CD4-positive, alpha-beta T cell treated with Interleukin-4 for 4 hours (primary cell): ENCODE measurements at places on chromosomes 7 and 10.

GRCh38 chr7:123751821-123752220, 3.0 kb upstream of the WASL start:
- no peak for DNase-seq

- DNase-seq = peak; percentile 24
Measured at GRCh38 chr7:142391191-142391992, 133.5 kb upstream of the PRSS58 start.

- no peak for DNase-seq
Measured at GRCh38 chr10:7625836-7626235, 40.9 kb downstream of the ITIH5 start.

- DNase-seq = no peak
Measured at GRCh38 chr10:96093948-96094347, 36.1 kb upstream of the ZNF518A start.

GRCh38 chr7:140521421-140521820, 42.1 kb upstream of the MKRN1 start:
- DNase-seq = no peak

GRCh38 chr7:123755338-123755737, 6.5 kb upstream of the WASL start:
- DNase-seq = no peak

DNA sequence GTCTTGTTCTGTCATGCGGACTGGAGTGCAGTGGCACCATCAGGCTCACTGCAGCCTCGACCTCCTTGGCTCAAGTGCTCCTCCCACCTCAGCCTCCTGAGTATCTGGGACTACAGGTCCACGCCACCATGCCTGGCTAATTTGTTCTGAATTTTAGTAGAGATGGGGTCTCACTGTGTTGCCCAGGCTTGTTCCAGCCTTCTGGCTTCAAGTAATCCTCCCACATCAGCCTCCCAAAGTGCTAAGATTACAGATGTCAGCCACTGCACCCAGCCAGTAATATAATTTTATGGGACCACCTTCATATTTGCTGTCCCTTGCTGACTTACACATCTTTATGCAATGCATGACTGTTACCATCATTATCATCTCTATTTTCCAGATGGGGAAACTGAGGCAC, 1.5 kb upstream of the HSPB1 start:
- no peak for DNase-seq

GRCh38 chr10:60384011-60384410, 5.7 kb downstream of the ANK3 start:
- DNase-seq = no peak

- DNase-seq = no peak
Measured at GRCh38 chr7:2162959-2163358, 69.8 kb downstream of the MAD1L1 start.

- DNase-seq = no peak
Measured at GRCh38 chr10:88858491-88858890, 6.8 kb upstream of the ANKRD22 start.

- DNase-seq = no peak
Measured at GRCh38 chr10:104666106-104666505, 25.0 kb downstream of the SORCS3 start.

GRCh38 chr7:132080467-132080866, 495.8 kb downstream of the PLXNA4 start:
- DNase-seq = no peak

- DNase-seq = no peak
Measured at GRCh38 chr7:99090771-99091542, 53.0 kb downstream of the SMURF1 start.

GRCh38 chr7:151769188-151769821, 107.6 kb downstream of the PRKAG2 start:
- peak; percentile 67 for DNase-seq

DNA sequence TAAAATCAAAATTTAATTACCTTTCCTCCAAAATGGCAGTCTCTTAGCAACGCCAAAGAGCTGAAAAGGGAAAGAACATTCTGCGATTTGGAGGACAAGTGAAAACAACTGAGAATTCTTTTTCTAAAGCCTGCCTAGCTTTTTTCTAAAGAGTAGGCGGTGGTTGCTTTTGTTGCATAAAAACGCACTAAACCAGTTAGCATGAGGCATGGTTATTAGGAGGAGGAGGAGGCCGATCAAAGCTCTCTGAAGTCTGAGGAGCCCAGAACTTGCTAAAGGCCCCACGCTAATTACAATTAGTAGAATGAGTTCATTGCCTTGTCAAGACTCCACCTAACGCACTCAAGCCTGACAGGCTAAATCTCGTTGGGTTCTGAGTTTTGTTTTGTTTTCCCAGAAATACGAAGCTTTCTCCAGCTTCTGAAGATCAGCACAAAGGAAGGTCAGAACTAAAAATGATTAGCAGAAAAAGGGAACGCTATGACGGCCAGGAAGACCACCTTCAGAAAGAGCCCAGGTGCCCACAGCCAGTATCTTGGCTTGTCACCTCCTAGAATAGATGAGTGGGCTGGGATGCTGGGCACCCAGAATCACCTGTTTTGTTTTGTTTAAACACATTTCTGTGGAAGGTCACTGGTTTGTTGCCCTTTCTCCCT, 72.0 kb downstream of the FGFR2 start:
- no peak for DNase-seq

DNA sequence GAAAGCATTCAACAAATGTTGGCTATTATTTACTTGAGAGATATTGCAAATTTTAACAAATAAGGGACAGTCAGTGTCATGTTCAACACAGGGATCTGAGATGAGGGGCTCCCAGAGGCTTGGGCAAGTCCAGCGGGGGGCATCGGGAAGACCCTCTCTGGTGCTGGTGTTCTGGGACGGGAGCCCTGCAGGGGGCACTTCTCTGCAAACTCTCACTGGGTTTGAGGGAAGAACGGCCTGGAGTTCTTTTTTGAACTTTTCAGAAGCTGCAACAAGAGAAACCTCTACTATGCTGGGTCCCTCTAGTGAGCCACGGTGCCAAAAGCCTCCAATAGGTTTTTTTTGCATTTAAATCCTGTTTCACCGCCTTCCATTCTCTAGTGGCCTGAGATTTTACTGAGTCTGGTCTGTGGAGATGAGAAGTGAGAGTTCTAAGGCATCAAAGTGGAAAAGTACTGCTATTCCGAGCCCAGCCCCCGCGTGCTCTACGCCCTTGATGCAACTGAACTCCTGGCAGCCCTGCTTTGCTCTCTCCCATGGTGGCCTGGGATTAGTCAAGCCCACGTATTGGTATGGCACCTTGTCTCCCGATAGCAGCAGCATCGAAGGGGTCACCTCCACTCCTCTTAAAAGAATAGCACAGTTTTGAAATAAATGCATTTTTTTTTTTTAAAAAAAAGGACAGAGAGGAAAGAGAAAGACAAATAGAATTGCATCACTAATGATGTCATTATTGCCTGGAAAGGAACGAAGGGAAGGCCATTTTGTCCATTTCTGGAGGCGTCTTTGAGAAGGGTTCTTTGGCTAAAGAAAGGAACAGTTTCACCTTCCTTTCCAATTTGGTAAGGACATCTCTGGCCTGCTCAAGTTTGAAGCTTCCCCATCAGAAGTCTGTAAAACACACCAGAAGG, 43.5 kb downstream of the CLEC2L start:
- no peak for DNase-seq

DNA sequence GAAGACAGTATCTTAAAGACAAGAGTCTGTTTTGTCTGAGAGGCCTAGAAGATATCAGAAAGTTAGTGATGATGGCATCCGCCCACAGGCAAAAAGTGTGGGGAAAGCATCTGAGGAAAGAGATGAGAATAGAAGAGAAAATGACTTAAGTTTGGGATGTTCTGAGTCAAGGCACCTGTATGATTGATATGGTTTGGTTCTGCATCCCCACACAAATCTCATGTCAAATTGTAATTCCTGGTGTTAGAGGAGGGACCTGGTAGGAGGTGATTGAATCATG, 568.2 kb upstream of the MGMT start:
- no peak for DNase-seq

- no peak for DNase-seq
Measured at GRCh38 chr10:12484002-12484918, 134.9 kb downstream of the CAMK1D start.

DNA sequence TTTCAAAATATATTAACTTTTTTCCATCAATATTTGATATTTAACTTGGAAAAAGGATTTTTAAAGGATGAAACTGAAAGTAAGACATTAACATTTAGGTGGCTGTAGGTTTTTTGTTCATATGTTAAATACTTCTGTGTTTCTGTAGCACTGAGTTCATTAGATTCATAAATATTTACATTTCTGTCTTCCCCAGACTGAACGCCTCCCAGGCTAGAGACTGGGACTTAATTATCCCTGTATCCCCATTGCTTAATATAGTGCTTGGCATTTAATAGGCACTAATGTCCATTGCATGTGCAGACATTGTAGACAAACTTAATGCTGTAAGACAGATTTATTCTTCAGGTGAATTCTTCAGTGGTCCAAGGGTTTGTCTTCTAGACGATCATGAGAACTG, 7.4 kb downstream of the PTPN12 start:
- DNase-seq = no peak

DNA sequence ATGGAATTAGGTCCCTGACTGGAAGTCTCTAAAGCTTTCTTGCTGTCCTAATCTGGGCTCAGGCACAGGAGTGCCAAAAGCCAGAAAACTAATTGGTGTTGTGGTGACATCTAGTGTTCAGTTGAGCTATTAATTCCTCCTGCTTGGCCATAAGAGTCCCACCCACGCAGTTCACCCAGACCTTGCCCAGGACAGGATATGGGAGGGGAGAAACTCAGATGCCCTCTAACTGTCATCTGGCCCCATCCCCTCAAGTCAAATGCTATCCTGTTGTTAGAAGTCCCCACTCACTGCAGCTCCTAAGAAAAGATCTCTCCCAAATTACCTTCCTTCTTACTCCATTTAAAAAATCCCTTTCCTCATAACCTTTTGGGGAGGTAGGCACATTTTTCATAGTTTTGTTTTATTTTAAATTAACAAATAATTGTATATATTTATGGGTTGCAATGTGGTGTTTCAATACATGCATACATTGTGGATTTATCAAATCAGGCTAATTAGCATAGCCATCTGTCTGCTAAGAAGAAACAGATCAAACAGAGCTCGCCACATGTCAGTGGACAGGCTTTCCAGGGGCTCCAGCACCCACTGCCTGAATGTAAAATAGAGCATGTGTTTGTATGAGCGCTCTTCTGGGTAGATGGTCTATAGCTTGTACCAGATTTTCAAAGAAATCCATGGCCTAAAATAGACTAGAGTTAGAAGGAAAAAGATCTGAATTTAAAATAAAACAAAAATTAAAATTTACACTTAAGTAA, 84.0 kb downstream of the GSAP start:
- peak; percentile 71 for DNase-seq

- DNase-seq = no peak
Measured at GRCh38 chr10:127486355-127486754, 62.8 kb upstream of the NPS start.

DNA sequence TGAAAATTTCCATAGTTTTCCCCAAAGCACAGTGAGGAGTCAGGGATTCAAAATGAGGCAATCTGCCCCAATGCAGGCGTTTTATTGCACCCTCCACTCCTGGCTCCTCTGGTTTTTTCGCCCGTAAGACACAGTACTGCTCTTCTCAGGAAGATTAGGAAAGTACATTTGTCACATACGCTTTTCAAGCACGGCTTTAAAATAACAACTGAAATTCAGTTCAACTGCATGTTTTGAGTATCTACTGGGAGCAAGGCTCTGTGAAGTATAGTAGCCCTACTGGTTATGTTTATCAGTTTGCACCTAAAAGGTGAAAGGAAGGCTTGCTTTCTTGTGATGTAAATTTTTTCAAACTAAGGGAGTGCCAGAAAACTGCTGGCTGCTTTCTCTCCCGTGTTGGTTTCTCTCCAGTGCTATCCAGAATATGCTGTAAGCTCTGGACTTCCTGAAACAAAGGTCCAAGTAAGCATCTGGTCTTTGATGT, 1.9 kb upstream of the SGMS1 start:
- no peak for DNase-seq

DNA sequence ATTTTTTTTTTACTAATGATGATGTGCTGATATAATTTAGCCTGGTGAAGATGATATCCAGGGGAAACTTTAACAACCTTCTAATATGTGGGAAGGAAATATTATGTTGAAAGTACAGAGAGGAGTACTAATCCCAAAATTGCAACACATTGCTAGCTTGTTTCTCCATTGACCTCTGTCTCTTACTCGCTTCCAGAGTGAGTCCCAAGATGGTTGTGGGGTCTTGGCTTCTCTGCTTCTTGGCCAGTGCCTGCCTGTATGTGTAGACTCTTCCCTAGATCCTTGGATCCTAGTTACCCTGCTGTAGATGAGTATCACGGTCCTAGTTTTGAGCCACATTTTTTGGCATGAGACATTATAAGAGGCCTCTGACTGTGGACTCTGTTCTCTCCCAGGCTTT, 17.5 kb downstream of the BMPER start:
- no peak for DNase-seq

DNA sequence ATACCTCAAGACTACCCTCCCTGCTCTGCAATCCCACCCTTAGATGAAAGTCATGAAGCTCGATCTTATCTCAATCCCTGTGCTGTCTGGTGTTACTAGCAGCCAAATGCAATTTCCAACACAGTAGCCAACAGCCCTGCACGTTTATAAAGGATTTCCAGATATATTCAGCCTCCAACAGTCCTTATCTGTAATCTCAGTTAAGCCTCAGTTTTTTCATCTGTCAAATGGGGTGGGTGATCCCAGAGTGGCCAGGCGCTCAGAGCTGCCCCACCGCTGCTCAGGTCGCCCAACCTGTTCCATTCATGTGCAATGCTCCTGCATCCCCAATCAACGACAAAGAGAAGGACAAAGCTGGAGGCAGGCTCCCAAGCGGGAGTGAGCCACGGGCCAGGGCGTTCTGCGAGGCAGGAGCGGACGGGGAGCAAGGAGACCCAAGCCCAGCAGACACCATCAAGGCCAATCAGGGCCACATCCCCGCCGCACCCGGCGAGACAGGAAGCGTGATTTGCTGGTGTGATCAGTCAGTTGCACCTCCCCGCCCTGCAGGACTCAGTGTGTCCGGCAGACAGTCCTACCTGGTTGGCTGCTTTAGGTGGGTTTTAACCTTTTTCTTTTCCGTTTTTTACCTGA, 19.7 kb downstream of the PDGFA start:
- no peak for DNase-seq

GRCh38 chr7:128203047-128203491, 38.0 kb upstream of the LEP start:
- no peak for DNase-seq

DNA sequence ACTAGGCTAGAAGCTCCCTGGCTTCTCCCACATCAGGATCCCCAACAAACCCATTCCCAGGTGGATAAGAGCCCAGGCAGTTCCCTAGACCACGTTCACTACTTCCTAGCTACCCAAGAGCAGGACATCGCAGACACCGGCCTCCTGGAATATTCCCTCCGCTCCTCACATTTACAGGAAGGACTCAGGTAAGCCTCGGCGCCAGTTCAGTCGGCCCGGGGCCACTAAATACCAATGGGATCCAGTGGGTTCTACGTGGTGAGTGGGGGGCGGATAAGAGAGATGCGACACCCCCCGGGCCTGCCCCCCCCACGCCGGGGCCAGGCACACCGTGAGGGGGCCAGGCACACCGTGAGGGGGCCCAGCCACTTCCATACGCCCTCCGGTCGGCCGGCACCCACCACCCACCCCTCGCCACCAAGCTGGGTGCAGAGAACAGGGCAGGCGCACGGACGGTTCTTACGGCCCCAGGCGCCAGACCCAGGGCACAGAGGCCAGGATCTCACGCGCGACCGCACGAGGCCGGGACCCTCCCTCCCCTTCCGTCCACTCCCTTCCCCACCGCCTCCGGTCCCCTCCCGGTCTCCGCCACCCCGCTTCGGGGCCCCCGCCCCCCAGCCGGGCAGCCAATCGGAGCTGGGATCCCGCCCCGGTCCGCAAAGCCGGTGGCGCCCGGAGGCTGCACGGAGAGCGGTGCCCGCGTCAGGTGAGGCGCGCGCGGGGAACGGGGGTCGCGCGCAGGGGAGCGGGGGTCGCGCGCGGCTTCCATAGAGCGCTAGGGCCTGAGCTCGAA, at the start of gene BLVRA:
TSS of gene BLVRA (plus strand) at position 652 of the 793 bp plus-strand sequence. CDS start 12,479 bp downstream, outside the sequence.
- peak; percentile 63 for DNase-seq

- no peak for DNase-seq
Measured at GRCh38 chr10:49158915-49159314, 25.1 kb upstream of the FAM170B start.
